ENCODE measurements at places on chromosomes 5 and 9.
A peak's percentile ranks its signal among the peaks of the same experiment; 100 is the strongest.

GRCh38 chr9:135060461-135061116 is 26.9 kb upstream of the OLFM1 start:
- DNase-seq, result no peak

DNA sequence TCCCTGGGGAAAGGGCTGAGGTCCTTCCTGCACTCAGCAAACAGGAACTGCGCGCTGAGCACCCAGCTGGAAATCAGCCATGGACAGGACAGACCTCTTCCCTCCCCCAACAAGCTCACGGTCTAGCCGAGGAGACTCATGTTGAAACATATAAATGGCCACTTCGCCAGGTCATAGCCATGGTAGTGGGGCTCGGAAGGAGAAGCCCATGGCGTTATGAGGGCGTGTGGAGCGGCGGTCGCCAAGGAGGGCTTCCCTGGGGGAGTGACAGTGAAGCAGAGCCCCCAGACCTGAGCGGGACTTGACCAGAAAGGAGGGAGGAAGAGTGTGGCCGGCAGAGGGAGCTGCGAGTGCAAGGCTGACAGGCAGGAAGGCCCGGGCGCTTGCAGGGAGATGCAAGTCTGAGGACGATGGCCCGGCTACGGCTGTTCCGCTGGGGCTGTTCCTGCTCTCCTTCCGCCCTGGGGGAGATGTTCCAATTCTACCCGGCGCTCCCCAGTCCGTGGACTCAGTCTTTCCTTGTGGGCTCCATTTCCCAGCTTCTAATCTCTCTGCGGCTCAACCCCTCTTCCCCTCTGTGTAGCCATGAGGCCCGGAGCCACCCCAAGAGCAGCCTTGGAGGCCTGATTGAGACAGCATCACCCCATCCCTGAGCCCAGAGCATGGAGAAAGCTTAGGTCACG is 43.9 kb upstream of the PRRC2B start:
- DNase-seq, result peak; percentile 94

- DNase-seq, result no peak
Observed at GRCh38 chr5:157732596-157733262, 1.5 kb downstream of the THG1L start.

DNA sequence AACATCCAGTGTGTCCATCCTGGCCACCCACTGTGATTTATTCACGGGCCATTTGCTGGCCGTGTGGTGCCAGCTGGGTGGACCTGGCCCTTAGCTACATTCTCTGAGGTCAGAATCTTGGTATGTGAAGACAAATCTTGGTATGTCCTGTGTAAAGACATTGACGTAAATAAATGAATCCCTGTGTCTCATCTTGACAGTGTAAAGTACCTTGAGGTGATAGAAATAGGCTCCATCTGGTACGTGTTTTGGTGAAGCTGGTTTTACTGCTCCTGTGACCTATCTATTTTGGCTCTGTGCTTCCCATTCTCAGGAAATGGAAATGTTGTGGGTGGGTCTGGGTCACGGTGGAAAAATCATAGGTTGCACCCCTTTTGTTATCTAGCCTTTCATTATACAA is 245.4 kb upstream of the ANKH start:
- DNase-seq, result no peak

DNA sequence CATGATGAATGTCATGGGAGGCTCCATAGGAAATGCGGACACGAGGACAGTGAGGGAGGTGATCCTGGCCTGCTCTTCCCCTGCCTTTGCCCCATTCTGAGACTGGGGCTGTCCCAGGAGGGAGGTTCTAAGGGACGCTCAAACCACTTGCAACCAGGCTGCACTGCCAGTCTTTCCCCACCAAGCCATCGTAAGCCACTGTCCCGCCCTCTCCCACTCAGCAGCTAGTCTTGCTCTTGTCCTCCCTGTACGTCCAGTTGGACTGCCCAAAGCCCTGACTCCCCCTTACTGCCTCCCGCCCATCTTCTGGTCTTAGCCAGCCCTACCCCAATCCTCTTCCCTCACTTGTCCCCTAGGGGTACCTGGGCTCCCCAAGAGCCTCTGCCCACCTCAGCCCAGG is 115.7 kb downstream of the FSTL4 start:
- no peak for DNase-seq

DNA sequence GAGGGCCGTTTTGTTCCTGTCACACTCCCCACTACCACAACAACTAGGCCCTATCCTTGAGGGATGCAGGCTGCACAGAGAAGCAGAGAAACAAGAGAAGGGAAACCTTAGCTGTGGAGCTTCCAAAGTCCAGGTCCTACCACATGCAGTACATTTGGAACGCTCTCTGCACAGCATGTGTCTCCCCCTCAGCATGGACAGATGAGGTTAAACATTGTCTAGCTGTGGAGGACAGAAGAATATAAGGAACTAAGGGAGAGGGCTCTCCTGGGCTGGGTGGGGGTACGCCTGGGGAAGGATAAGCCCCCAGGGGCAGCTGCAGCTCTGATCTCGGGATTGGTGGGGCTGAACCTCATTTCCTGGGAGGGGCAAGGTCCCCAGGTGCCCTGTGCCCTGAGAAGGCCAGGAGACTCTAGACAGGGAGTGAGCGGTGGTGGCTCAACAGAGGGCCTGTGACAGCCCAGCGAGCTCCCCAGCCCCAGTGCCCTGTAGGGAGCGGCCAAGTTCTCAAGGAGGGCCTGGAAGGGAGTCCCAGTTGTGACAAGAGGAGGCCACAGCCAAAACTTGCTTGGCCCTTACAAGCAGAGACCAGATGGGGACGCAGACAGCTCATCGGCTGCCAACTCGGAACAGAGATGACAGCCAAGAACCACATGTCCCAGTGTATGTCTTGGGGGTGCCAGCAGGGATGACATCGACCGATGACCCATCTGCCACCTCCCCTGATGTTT is 30.1 kb downstream of the TSPAN17 start:
- no peak for DNase-seq

GRCh38 chr9:70563431-70564204 is 149.2 kb upstream of the KLF9 start:
- DNase-seq, result peak; percentile 56

DNA sequence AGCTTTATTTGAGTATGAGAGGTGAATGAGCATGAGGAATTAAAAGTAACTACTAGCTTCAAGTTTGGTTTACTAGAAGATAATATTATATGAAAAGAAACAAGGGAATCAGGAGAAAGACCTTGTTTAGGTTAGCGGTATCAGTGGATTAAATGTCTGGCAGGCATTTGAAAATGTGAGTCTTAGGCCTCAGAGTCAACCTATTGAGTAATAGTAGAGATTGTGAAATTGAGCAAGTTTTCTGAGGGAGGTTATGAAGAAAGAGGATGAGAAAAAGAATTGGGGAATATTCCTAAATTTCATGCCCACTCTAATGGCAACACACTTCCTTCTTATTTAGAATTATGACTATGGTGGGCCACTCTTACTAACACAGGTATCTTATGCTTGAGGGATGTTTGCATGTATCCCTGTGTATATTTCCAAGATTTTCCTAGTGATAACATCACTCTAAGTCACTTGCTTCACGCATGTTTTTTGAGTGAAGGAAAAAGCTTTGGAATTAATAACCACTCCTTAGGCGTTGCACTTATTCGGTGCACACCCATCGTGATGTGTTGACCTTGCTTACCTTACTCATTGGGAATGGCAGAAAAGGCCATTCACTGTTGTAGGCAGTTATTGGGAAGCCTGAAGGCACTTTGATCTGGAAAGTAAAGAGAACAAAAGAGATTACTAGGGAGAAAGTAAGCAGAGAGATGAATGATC is 8.2 kb upstream of the ELL2 start:
- no peak for DNase-seq

DNA sequence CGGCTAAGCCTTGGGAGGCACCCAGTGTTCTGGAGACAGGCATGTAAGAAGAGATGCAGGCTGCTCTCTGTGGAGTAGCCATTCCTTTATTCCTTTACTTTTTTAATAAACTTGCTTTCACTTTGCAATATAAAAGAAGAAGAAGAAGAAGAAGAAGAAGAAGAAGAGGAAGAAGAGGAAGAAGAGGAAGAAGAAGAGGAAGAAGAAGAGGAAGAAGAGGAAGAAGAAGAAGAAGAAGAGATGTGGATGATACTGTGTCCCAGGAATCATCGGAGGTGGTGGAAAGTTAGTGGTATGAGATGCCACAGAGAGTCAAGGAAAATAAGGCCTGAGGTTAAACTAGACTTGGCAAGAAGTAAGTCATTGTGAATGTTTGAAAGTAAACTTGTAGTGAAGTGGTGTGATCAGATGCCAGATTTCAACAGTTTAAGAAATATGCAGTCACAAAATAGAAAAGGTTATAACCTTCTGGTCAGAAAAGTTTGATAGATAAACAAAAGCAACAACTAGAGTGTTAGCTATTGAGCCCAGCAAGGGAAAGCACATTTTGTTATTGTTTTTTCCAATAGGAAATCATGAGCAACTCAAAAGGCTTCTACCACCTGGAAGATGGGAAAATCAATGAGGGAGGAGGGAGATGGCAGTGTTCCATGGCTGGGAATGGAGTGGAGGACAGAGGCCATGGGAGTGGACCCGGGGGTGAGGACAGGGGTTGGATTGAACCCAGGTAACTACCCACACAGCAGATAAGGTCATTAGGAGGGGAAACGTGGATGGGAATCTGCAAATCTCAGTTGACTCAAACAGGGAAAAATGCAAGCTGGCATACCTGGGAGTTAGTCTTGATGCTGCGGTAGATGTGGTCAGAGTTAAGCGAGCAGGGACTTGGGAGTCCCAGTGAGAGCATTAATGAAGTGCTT is 16.8 kb downstream of the AOPEP start:
- DNase-seq, result no peak

GRCh38 chr5:50767588-50767987 is 101.2 kb downstream of the PARP8 start:
- no peak for DNase-seq

GRCh38 chr5:170619869-170620268 is 116.0 kb downstream of the KCNIP1 start:
- no peak for DNase-seq

- DNase-seq, result peak; percentile 17
Observed at GRCh38 chr5:169606279-169606678, 22.7 kb downstream of the SPDL1 start.

GRCh38 chr5:13664377-13664776 is 280.1 kb downstream of the DNAH5 start:
- DNase-seq, result no peak

GRCh38 chr9:88747768-88748167 is 212.8 kb downstream of the NXNL2 start:
- DNase-seq, result no peak

DNA sequence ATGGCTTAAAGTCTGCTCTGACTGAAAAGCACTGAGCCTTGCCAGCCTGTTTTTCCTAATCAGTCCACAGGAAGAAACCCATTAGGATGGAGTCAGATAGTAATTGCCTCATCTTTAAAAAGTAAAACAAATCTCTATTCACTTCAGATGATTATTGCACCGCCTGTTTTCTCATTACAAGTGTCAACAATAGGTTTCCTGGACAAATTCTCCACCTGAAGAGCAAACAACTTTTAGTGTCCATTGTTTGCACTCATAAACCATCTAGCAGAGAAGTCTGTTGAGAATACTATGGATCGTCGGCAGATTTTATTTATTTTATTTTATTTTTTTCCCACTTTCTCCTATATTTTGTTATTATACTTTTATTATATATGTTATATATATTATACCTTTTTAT is 20.3 kb downstream of the C5orf63 start:
- no peak for DNase-seq

GRCh38 chr5:121251954-121252353 is 599.7 kb upstream of the FTMT start:
- no peak for DNase-seq

DNA sequence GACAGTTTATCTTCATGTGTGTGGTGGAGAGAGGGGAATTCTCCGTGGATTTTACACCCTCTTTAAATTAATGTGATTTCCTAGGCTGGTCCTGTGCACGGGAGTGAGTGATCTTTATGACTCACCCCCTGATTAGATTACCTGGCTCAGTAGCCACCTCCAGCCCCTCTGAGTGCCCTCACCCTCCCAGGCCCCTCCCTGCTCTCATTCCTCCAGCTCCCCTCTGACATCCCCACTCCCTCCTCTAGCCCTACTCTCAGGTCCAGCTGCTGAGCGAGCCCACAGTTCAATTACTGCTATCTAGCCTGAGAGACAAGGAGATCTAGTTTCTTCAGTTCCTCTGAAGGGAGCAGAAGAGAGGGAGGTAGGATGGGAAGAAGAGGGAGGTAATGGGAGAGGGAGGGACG is 61.8 kb upstream of the ARAP3 start:
- no peak for DNase-seq

DNA sequence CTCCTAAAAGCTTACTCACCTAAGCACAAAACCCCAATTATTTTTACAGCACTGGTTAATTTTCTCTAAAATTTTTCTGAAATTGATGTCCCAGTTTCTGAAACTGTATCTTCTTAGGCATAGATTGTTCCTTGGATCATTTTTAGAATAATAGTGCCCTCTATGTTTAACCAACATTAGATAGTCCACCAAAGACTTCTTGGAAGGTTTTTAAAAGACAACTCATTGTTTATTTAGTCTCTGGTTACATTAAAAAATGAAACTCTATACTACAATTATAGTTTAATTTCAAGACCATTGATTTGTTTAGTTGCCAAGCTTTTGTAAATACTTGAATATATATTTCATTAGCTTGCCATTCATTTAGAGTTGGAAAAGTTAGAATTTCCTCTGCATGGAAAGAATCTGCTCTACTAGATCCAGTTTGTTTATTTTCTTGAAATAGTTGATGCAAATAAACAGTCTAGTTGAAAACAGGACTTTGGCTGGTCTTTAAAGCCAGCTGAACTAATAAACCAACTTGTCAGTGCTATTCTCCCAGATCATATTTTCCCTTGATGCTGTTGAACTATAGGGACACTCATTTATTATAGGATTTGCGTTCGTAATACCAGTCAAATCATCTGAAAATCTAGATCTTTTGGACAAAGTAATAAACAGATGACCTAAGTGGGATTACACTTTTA is 990.5 kb downstream of the TLE1 start:
- DNase-seq, result no peak

- DNase-seq, result no peak
Observed at GRCh38 chr5:121816164-121816563, 35.5 kb upstream of the FTMT start.

DNA sequence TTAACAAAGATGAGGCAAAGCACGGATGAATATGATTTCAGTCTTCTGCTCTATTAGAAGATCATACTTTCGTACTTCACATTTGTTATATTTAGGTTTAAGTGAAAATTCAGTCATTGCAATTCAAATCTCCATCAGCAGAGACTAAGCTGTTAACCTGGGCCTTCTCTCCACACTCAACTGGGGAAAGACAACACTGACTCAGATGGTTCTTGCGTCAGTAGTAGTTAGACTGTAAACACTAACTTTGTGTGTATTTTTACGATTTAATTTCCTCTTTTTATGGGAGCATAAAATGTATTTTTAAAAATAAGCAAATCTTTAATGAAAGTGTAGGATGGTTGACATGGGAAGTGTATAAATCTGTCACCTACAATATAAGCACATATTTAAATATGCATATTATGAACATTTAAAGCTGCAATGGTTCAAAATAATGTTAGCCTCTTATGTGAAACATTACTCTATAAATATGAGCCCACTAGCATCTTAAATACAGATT is 42.7 kb upstream of the ZNF608 start:
- no peak for DNase-seq
